ENCODE measurements at places on chromosomes 12 and 14.

DNA sequence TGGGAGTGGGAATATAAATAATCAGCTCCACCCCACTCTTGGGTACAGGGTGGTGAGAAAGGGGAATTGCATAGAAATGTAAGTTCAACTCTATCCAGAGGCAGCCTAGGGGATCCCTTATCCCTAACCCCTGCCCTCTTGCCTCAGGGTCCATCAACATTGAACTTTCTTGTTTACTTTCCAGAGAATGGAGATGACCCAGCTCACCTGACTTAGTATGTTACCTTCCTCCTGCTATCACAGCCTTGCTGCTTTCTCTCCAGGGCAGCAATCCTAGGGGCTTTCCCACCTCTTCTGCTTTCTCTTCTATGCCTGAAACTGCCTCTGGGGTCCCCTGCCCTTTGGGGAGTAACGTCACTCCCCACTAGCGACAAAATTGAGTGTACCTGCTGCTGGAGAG, 2.7 kb downstream of the LRP1 start:
- H3K4me1 ChIP-seq = no peaks in the 10 kb centered on the region
- H3K27me3 ChIP-seq = no peaks in the 10 kb centered on the region
- H3K27ac ChIP-seq = peak overlapping the region; percentile 22
- no peak overlapping the region for H3K4me3 ChIP-seq
- no peak for DNase-seq

- H3K27ac ChIP-seq = no peak overlapping the region
- H3K4me1 ChIP-seq = no peaks in the 10 kb centered on the region
Measured at GRCh38 chr14:94313991-94314655, 9.0 kb downstream of the SERPINA6 start.

DNA sequence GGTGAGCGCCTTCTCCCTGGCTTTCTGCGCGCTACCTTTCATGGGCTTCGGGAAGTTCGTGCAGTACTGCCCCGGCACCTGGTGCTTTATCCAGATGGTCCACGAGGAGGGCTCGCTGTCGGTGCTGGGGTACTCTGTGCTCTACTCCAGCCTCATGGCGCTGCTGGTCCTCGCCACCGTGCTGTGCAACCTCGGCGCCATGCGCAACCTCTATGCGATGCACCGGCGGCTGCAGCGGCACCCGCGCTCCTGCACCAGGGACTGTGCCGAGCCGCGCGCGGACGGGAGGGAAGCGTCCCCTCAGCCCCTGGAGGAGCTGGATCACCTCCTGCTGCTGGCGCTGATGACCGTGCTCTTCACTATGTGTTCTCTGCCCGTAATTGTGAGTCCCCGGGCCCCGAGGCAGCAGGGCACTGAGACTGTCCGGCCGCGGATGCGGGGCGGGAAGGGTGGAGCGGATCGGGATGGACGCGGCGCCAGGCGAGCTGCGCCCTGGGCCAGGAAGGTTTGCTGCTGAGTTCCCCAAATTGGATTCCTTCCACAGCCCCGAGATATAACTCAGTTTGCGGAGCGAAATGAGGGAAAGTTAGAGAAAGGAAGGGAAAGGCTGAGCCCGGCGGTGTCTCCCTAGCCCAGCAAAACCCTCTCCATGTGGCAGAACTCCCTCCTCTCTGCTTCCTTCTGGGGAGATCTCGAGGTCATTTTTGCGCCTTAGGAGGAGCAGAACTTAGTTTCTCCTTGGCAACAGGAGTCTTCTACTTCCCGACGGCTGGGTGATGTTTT, 972 bp downstream of the PTGDR start:
- peak; percentile 28 for DNase-seq
- H3K27me3 ChIP-seq = peaks cover 11% of the 10 kb centered on the region
- peak overlapping the region; percentile 16 for H3K4me3 ChIP-seq
- no peaks in the 10 kb centered on the region for H3K36me3 ChIP-seq
- H3K4me1 ChIP-seq = no peaks in the 10 kb centered on the region

GRCh38 chr12:19451196-19451595, 11.9 kb downstream of the AEBP2 start:
- DNase-seq = no peak
- no peaks in the 10 kb centered on the region for H3K27me3 ChIP-seq
- H3K4me3 ChIP-seq = no peak overlapping the region
- no peak overlapping the region for H3K27ac ChIP-seq

DNA sequence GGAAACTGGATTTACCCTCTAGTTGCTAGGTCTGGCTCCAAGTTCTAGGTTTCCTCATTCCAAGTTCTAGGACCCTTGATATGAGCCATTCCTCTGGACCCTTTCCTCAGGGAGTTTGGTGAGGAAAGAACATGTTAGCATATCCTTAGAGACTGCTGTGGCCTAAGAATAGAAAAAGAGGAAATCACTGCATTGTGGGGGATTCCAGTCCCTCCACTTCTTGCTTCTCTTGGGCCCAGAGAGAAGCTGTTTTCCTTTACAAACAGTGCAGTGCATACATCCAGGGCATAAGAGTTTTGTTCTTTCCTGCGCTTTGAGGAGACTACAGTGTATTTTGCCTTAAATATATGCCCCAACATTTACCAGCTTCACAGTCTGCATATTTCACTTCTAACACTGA, 59.0 kb downstream of the LLPH start:
- H3K4me3 ChIP-seq = no peak overlapping the region
- H3K4me1 ChIP-seq = no peaks in the 10 kb centered on the region
- no peaks in the 10 kb centered on the region for H3K27me3 ChIP-seq
- no peak for DNase-seq

DNA sequence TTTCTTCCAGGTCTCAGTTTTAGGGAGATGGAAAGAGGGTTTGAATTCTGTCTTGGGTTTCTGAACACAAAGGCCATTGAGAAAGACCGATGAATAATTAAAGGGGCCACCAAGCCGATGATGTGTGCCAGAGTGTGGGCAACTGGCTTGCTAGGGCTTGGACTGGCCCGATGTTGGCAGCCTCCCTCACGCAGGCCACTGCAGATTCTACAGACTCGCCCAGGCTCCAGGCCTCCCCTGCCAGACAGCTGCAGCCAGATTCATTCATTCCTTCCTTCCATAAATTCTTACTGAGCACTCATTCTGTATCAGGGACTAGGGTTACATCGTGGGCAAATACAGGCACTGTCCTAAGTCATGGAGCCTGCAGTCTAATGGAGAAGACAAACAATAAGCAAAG, 34.9 kb downstream of the ACTN1 start:
- H3K4me3 ChIP-seq = no peak overlapping the region
- DNase-seq = no peak
- no peaks in the 10 kb centered on the region for H3K27me3 ChIP-seq
- no peaks in the 10 kb centered on the region for H3K36me3 ChIP-seq
- no peaks in the 10 kb centered on the region for H3K4me1 ChIP-seq

- peaks cover 8% of the 10 kb centered on the region for H3K4me1 ChIP-seq
- no peaks in the 10 kb centered on the region for H3K27me3 ChIP-seq
- no peak overlapping the region for H3K27ac ChIP-seq
- H3K36me3 ChIP-seq = no peaks in the 10 kb centered on the region
Measured at GRCh38 chr14:63676615-63677014, 34.9 kb upstream of the WDR89 start.

DNA sequence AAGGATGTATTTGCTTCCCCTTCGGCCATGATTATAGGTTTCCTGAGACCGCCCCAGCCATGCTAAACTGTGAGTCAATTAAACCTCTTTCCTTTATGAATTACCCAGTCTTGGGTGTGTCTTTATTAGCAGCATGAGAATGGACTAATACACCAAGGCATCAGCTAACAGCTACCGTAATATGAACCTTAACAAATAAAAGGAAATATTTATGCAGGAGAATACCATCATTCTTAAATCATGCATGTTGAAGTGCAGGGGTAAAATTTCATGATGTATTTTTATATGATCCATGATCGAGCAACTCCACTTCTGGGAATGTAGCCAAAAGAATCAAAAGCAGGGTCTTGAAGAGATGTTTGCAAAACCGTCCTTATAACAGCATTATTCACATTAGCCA, 379.0 kb downstream of the NPAS3 start:
- H3K27ac ChIP-seq = no peak overlapping the region
- H3K27me3 ChIP-seq = no peaks in the 10 kb centered on the region
- no peak overlapping the region for H3K4me3 ChIP-seq

DNA sequence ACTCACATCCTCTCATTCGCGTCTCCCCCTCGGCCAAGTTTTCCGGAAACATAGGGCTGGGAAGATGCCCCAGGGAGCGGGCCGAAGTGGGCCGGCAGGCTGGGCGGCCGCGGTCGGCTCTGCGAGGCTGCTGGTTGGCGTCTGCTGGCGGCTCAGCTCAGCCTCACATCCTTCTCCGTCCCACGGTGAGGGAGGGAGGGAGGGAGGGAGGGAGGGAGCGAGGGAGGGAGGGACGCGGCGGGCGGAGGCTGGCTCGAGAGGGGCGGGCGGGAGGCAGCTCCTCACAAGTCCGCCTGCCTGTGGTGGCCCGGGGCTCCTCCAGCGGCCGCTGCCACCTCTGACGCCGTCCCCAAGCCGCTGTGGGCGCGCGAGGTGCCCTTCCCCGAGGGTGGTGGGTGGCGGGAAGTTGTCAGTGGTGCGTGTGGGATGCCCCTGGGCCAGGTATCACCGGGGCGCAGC, 93.8 kb downstream of the RFLNA start:
- no peaks in the 10 kb centered on the region for H3K27me3 ChIP-seq
- DNase-seq = peak; percentile 91
- peaks cover 38% of the 10 kb centered on the region for H3K4me1 ChIP-seq
- peaks cover 5% of the 10 kb centered on the region for H3K36me3 ChIP-seq
- peak overlapping the region; percentile 70 for H3K4me3 ChIP-seq

DNA sequence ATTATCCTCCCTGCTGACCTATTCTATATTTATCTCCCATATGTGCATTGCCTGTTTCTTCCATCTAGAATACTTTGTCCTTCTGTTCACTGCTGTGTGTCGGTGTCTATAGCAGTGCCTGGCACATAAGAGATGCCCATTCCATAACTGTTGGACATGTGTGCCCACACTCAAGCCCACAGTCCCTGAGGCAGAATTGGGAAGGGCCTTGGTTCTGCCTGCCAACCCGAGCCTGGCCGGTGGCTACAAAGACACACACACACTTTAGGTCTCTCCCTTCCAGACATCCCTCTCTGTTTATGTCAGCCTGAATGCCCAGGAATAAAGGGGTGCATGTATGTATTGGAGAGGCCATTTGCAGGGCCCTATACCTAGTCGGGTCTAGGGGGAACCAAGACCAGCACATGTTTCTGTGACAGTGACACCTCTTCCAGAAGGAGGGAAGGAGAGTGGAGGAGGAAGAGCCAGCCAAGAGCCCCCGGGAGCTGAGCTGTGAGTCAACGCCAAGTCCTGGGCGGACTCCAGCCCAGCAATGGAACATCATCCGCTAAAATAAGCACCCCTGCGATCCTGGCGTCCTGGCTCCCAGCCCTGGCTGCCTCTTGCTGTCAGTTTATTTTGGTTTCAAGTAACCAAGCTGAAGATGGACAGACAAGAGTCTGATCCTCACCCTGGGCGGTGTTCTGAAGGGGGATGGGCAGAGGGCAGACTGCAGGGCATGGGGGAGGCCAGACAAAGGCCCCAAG, 4.3 kb upstream of the ASB2 start:
- no peaks in the 10 kb centered on the region for H3K36me3 ChIP-seq
- H3K4me3 ChIP-seq = no peak overlapping the region
- H3K27me3 ChIP-seq = no peaks in the 10 kb centered on the region
- no peak for DNase-seq

- H3K36me3 ChIP-seq = no peaks in the 10 kb centered on the region
- no peak overlapping the region for H3K27ac ChIP-seq
- peaks cover 7% of the 10 kb centered on the region for H3K4me1 ChIP-seq
- H3K4me3 ChIP-seq = no peak overlapping the region
- no peaks in the 10 kb centered on the region for H3K27me3 ChIP-seq
Measured at GRCh38 chr12:75994069-75994740, 37.4 kb downstream of the PHLDA1 start.

GRCh38 chr14:102806447-102806846, 29.2 kb downstream of the TRAF3 start:
- H3K4me3 ChIP-seq = no peak overlapping the region
- H3K27me3 ChIP-seq = no peaks in the 10 kb centered on the region
- no peak overlapping the region for H3K27ac ChIP-seq

GRCh38 chr14:40911141-40911540, 695.5 kb upstream of the LRFN5 start:
- no peaks in the 10 kb centered on the region for H3K4me1 ChIP-seq
- no peak overlapping the region for H3K4me3 ChIP-seq
- H3K27me3 ChIP-seq = no peaks in the 10 kb centered on the region
- no peak for DNase-seq
- no peak overlapping the region for H3K27ac ChIP-seq
- no peaks in the 10 kb centered on the region for H3K36me3 ChIP-seq

GRCh38 chr12:125129179-125129571, 63.9 kb downstream of the AACS start:
- no peaks in the 10 kb centered on the region for H3K36me3 ChIP-seq
- no peak for DNase-seq
- no peaks in the 10 kb centered on the region for H3K27me3 ChIP-seq
- no peak overlapping the region for H3K27ac ChIP-seq
- no peaks in the 10 kb centered on the region for H3K4me1 ChIP-seq
- H3K4me3 ChIP-seq = no peak overlapping the region

DNA sequence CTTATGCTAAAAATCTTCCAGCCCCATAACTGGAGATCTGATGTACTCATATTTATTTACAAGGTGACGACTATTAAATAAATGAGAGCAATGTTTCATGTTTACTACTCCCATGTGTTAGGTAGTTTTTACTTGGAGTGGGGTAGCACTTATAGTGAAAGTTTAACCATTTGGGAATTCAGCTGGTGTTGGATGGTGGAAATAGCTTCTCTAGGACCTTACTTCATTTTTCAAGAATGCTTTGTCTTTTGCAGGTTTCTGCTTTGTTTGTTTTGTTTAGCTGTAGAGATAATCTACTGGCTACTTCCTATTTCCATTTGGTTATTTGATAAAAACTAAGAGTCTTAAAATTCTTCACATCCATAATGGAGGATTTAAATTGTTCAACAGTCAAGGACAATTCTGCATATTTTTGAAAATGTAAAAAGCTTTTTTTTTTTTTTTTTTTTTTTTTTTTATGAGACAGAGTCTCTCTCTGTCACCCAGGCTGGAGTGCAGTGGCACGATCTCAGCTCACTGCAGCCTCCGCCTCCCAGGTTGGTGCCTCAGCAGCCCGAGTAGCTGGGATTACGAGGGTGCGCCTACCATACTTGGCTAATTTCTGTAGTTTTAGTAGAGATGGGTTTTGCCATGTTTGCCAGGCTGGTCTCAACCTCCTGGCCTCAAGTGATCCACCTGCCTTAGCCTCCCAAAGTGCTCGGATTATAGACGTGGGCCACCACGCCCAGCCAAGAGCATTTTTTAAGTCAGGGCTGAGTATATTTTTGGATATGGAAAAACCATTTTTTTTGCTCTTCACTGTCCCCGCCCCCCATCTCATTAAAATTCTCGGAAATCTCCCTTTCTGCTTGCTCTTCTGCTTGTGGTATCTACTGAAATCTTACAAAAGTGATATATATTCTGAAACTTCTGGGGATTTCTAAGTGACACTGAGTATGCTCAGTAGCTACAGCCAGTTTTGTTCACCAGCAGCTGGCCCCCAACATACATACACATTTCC, 1.4 kb upstream of the ABCD2 start:
- no peak overlapping the region for H3K27ac ChIP-seq
- H3K27me3 ChIP-seq = no peaks in the 10 kb centered on the region
- H3K4me1 ChIP-seq = no peaks in the 10 kb centered on the region
- H3K4me3 ChIP-seq = peak overlapping the region; percentile 68
- peak; percentile 1 for DNase-seq

- H3K27ac ChIP-seq = no peak overlapping the region
- peaks cover 15% of the 10 kb centered on the region for H3K36me3 ChIP-seq
- no peaks in the 10 kb centered on the region for H3K4me1 ChIP-seq
Measured at GRCh38 chr14:75151851-75152250, 24.6 kb downstream of the TMED10 start.

- H3K27ac ChIP-seq = no peak overlapping the region
- no peaks in the 10 kb centered on the region for H3K27me3 ChIP-seq
- H3K36me3 ChIP-seq = no peaks in the 10 kb centered on the region
Measured at GRCh38 chr14:89479802-89480201, 62.8 kb upstream of the FOXN3 start.

Data from kidney (tissue), 22 donors.